AML-193 (cell line): ENCODE measurements at places on chromosomes 5 and 9.

GRCh38 chr5:135545099-135545498, 9.3 kb upstream of the NEUROG1 start:
- no peak for DNase-seq

GRCh38 chr9:36845844-36846243, 188.2 kb downstream of the PAX5 start:
- DNase-seq: no peak

DNA sequence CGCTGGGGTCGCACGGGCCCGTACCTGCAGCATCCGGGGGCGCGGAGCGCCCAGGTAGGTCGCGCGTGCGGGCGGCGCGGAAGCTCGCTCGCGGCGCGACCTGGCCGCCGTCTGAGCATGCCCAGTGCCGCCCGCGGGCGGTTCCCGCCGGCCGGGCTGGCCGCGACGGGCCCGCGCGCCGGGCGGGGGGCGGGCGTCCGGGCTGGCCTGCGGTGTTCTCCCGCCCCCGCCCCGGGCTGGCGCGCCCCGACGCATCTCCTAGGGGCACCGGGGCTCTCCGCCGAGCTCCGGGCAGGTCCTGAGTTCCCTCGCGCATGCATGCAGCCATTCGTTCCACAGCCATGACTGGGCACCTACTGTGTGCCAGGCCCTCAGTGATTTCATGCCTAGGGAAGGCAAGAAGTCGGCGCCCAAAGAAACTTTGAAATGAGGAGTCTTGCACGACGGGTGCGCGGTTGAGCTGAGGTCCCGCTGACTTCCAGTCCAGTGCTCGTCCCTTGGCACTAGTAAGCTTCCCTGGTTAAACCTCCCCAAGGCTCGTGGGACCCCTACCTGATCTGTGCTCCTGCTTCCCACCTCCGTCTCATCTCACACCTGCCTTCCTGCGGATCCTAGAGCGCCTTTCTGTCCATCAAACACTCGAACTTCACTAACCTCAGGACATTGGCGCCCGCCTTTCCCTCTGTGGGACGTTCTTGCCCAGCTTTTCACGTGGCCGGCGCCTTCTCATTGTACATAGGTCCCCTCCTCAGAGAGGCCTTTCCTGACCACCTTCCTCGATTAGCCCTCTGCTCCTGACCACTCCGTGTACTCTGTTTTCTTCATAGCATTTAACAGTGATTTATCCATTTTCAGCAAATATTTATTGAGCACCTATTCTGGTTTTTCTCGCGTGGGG, at the start of gene PTPN3:
Gene PTPN3, minus strand, starts transcription at position 113 of the 898 bp plus-strand sequence. CDS start 34,873 bp downstream, outside the sequence.
- DNase-seq: no peak

DNA sequence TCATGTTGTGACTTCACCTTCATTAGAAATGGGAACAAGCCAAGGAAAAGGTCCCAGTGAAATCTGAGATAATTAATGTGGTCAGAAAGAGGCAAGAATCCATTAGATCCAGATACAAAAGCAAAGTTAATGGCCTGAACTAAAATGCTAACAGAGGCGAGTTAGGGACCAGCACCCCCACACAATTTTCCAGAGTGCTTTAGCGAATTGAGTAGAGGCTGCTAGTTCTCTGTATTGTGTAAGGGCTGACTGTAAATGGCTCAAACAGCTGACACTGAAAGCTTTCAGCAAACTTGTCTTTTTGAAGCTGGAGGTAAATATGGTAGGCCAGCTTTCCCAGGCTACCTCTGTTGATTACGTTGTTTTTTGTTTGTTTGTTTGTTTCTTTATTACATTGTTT, 75.5 kb downstream of the CSNK1A1 start:
- DNase-seq: no peak

DNA sequence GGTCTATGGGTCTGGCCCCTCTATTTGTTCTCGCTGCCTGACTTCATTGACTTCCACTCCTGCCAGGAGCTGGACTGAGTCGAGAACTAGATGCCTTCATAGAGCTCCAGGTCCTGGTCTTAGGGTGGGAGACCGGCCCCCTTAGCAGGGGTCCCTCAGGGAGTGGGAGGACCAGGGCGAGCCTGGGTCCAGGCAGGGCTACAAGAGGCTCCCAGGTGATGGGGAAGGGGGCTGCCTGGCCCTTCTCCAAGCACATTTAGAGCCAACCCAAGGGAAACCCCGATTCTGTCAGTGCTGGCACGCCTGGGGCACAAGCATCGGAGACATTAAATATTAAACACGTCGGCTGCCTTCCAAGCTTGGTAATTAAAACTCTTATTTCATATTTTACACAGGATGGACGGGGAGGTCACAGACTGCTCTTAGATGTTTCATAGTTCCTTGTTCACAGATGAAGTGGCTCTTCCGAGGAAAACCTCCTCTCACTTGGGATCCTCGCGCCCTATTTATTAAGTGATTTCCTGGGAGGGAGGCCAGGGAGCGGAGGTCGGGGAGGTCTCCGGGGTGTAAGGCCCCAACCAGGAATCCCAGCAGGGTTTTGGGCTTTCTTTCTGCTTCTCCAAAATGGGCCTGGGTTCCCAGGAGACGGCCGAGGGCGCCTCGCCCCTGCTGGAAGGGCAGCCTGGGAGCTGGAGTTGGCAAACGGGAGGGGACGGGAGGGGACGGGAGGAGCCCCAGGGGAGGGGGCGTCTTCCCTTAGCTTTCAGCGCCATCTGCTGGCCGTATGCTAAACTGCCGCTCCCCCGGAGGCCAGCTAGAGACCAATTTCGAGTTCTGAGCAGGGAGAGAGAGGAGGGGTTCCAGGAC, 23.4 kb upstream of the ZBTB43 start:
- peak; percentile 38 for DNase-seq

GRCh38 chr9:18976709-18977531, 56.1 kb downstream of the SAXO1 start:
- DNase-seq: no peak

DNA sequence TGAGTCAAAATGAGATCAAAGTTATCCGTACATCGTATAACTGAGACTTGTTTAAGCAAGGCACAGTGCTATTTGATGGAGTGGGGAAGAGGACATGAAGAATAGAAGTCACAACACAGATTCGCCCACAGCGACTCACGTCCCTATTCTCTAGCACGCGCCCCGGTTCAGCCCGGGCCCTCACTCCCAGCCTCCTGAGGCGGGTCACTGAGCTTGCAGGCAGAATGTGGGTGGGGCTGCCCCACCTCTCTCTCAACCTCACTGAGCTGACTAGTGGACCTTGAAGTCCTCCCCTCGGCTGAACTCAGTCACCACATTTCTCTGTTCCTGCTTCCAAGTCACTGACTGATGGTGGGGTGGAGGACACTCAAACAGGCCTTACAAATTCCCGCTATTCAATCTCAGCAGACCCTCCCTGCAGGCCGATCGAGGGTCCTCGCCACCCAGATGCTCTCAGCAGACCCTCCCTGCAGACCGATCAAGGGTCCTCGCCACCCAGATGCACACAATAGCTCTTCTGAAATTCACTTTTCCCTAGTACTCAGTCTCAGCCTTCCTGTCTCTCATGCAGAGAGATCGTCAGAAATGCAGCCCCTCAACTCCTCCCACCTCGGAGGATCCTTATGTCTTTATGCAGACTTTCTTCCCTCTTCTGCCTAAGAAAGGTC, 12.9 kb downstream of the GLDC start:
- no peak for DNase-seq

DNA sequence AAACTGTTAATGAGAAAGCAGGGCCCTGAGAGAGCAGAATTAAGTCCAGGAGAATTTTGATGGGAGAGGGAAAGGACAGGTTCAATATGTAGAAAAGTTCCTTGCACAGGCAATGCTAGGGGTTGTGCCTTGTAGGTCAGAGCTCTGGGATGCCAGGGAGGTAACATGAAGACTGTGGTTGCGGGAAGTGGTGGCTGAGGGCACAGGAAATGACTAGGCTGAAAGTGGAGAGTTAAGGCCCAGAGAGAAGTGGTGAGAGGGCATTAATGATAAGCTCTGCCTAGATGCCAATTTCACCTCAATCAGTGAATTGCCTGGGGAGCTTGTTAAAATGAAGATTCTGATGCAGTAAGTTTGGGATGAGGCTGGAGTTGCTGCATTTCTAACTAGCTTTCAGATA, 31.5 kb upstream of the PPP3R2 start:
- DNase-seq: peak; percentile 40

GRCh38 chr9:27107241-27107640, 1.8 kb upstream of the TEK start:
- no peak for DNase-seq

- DNase-seq: peak; percentile 2
These were observed 1.3 kb downstream of the TMEM250 start for GRCh38 chr9:136117291-136117915.

DNA sequence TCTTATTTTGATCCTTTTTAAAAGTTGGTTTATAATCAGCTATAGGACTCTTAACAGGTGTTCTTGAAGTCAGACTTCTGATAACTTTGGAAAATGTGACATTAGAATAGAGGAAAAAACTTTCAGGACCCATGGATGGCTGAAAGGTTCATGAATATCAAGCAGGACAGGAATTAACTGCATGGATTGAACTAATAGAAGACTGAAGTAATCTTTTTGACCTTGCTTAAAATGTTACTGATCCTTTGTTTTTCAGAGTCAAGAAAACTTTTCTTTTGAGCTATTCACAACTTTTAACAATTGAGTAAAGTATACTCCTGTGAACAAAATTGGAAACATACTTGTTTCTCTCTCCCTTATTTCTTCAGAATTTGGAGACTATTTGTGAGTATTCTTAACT, 79.2 kb downstream of the PLK2 start:
- DNase-seq: no peak

DNA sequence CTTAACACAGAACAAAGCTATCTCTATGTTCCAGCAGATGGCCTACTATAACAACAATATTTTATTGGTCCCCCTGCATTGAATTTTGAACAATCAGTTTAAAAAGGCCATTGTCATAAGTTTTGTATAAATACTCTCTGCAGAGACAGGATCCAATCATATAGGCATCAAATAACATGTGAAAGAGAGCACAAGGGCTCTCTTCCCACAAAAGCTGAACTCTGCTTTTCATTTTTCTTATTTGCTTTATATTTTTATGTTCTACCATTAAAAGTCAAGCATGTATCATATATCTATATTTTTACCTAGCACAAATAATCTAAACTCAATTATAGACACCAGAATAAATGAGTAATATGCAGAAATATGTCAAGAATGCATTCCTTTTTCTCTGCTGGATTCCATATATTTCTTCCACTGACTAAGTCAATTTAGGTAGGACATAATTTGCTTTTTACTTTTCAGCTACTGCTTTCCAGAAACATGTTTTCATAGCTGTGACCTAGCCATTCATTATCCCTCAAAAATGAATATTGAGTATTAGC, 143.6 kb downstream of the CDH9 start:
- DNase-seq: no peak

GRCh38 chr9:93108291-93109041, 12.4 kb downstream of the CARD19 start:
- DNase-seq: no peak

GRCh38 chr5:1439388-1440097, 5.7 kb downstream of the SLC6A3 start:
- no peak for DNase-seq

DNA sequence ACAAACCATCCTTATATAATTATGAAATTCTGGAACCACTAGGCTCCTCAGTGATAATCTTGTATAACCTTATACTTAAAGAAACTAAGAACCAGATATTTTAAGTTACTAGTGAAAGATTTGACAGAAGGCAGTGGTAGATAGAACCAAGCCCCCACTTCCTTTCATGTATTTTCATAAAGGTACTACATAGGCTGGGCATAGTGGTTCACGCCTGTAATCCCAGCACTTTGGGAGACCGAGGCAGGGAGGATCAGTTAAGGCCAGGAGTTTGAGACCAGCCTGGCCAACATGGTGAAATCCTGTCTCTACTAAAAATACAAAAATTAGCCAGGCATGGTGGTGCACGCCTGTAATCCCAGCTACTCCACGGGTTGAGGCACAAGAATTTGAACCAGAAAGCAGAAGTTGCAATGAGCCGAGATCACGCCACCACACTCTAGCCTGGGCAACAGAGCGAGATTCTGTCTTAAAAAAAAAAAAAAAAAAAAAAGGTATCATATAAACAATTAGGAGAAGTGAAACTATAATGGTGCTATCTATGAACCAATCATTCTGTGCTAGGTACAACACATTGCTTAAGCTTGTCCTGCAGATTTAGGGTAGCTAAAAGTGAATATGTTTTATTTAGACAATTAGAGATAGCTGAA, 27.9 kb upstream of the DTWD2 start:
- no peak for DNase-seq

- no peak for DNase-seq
These were observed 193.5 kb downstream of the RFK start for GRCh38 chr9:76200745-76201144.

GRCh38 chr5:171893290-171893886, 107.8 kb downstream of the SMIM23 start:
- DNase-seq: no peak

DNA sequence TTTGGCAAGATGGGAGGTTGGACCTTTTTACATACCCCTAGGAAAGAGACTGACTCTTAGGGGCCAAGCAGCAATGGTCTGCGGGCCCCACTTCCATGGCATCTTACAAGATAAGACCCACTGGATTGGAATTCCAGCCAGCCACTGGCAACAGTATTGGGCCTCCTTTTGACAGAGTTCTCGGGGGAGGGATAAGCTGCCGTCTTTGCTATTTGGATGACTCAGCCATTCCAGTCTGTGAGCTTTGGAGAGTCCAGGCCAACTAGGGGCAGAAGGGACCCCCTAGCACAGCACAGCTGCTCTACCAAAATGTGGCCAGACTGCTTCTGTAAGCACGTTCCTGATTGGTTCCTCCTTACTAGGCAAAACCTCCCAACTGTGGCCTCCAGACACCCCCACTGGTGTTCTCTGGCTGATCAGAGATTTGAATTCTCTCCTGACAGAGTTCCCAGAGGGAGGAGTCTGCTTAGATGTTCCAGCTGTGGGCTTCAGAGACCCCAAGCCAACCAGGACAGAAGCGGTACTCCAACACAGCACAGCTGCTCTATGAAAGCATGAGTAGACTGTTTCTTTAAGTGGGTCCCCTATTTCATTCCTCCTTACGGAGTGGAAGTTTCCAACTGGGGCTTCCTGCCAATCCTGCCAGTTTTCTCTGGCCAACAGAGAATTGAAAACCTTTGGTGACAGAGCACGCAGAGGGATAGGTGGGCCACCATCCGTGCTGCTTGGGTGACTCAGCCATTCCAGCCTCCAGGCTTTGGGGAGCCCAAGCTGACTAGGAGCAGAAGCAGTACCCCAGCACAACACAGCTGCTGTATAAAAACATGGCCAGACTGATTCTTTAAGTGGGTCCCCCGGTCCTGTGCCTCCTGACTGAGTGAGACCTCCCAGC, 672.1 kb upstream of the RIOK2 start:
- no peak for DNase-seq

DNA sequence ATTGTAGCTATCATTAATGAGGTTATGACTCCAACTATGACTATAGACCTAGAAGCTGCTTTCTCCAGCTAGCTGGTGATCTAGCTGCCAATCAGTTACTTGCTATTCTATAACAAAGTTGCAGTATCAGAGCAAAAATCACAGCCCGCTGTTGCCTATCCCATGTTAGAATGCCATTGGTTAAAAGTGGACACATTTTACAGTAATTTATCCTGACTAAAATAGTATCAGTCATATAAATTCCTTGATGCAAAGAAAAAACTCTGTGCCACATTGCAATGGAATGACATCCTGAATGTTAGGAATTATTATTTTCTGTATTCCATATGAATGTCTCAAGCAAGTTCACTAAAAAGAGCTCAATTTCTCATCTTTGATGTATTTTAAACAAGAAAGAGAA, 626.5 kb downstream of the PDE4D start:
- no peak for DNase-seq
